AG04450 (cell line): ENCODE measurements at places on chromosomes 3 and 15.
A peak's percentile ranks its signal among the peaks of the same experiment; 100 is the strongest.

GRCh38 chr3:150079029-150079739 is 108.5 kb upstream of the PFN2 start:
- DNase-seq: peak; percentile 62

DNA sequence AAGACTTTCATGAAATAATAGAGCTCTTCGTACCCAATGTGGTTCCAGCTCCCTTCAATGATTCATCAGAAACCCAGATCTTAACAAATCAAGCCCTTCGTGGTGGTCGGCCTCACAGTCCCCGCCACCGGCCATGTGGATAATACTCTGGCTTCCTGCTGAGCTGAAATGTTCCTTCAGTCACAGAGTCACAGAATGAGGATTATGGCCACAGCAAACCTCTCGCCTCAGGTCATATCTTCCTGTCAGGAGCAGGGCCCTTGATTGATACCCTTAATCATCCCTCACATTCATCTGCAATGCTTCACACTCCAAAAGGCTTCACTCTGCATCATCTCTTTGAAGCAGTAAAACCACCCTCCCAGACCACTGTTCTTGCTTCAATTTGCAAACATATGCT is 452.6 kb downstream of the OCA2 start:
- no peak for DNase-seq

DNA sequence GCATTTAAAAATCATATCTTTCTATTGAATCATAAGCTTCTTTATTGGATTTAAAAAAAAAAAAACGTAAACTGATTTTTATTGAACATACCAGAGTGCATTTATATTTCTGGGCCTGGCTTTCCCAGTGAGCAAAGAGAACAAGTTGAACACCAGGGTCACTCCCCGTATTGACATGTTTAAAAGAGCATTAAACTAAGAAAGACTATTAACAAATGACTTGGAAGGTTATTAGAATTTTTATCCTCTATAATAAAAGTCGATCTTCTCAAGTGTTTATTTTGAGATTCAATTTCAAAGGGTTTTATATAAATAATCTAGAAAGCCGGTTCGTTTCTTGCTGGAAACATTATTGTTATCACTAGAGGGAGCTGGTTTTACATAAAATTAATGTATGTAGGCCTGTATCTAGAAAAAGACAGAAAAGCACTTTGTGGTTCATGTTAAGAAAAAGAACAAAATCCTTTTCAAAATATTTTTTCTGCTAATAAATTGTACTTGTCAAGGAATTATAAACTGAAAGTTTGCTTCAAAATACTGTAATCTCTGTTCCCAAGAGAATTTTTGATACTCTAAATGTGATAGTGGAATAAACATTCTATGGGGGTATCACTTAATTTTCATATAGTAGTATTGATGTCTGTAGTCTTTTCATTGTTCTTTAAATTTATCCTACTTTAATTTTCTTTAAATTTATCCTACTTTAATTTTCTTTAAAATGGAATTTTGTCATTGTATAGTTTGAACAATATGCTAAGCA is 321.8 kb upstream of the MME start:
- DNase-seq: no peak

DNA sequence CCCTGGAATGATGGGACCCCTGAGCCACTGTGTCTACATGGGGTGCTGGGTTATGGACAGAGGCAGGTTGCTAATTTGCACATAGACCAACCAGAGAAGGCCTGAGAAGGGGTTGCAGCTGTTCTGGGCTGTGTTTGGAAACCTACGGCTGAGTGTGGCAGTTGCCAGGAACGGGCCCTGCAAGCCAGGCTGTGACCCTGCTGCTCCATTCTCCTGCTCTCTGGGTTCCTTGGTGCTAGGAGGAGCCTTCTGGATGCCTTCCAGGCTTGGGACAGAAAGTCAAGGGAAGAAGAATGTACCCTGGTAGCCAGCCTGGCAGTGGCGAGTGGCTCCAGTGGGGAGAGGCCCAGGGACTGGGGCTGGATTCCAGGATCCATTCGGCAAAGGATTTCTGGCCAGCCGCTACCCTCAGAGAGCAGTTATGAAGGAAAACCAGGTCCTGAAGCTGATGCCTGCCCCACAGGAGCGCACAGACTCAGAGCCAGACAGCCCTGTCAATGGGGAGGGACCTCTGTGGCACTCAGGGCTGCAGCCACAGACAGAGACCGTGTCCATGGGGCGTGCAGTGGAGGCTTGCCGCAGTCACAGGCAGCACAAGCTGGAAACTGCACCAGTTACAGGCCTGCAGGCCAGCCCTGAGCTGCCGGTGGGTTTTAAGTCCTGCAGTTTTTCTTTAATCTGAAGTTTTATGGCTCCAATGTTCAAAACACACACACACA is 55.1 kb upstream of the ACAD9 start:
- no peak for DNase-seq

- no peak for DNase-seq
Measured at GRCh38 chr3:9226326-9226725, 23.1 kb downstream of the SRGAP3 start.

- DNase-seq: peak; percentile 20
Measured at GRCh38 chr15:60326824-60327654, 70.7 kb downstream of the ANXA2 start.

DNA sequence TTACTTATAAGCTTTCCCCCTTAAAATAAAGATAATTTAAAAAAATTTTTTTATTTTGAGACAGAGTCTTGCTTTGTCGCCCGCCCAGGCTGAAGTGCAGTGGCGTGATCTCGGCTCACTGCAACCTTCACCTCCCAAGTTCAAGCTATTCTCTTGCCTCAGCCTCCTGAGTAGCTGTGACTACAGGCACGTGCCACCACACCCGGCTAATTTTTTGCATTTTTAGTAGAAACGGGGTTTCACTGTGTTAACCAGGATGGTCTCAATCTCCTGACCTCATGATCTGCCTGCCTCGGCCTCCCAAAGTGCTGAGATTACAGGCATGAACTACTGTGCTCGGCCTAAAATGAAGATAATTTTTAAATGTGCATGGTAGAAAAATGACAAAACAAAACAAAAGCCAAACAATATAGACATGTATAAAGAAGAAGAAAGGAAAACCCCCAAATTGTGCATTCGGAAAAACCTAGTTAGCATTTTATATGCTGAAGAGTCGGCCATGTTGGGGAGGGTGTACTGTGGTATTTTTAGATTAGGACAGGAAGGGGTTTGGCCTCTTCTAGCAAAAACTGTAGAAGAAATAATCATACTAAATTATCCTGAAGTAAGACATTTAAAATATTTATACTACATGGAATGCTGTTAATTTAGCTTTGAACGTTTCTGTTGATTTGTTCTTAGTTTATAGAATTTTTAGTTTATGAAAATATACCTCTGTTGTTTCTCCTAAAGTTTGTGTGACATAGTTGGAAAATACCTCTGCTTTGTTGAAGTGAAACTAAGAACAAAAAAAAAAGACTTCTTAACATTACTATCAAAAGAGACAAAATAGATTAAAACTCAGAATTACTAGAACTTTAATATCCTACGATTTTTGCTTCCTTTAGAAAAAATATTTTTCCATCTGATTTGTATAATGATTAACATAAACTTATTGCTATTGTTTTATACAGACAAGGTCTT is 7.4 kb downstream of the APPL1 start:
- no peak for DNase-seq
